ENCODE measurements at places on chromosomes 4 and X.

- DNase-seq, result no peak
Measured at GRCh38 chrX:119981286-119982070, 37.9 kb upstream of the NKAP start.

DNA sequence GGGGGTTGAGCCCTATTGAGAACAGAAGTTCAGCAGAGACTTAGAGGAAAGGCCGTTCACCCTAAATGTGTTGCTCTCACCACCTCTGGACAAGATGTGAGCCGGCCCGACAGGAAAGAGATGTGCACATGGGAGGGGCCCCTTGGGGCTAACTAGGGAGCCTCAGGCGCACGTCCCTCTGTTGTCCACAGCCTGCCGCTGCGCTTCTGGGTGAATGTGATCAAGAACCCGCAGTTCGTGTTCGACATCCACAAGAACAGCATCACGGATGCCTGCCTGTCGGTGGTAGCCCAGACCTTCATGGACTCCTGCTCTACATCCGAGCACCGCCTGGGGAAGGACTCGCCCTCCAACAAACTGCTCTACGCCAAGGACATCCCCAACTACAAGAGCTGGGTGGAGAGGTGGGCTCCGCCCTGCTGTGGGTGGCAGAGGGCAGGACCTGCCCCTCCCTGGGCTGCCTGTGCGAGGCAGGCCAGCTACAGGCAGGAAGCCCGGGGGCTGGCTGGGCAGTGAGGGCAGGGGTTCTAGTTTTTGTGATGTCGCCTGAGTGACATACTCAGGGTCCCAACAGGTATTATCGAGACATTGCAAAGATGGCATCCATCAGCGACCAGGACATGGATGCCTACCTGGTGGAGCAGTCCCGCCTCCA, 8.0 kb downstream of the LAGE3 start:
- no peak for DNase-seq

DNA sequence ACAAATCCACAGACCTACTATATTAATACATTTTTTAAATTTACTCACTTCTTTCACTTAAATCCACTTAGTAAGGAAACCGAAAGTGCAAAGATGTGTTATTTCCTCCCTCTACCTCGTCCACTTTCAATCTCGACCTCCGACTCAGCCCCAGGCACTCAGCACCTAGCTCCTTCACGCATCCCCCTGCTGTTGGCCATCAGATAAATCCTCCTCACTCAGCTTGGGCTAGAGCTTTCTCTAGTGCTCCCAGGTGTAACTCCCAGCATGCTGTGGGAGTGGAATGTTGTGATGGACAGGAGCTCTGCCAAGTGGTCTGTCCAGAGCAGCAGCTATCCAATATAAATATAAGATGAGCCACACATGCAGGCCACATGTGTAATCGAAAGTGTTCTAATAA, 26.7 kb upstream of the TEC start:
- no peak for DNase-seq

- DNase-seq, result no peak
Measured at GRCh38 chrX:10549280-10549679, 71.1 kb downstream of the MID1 start.

DNA sequence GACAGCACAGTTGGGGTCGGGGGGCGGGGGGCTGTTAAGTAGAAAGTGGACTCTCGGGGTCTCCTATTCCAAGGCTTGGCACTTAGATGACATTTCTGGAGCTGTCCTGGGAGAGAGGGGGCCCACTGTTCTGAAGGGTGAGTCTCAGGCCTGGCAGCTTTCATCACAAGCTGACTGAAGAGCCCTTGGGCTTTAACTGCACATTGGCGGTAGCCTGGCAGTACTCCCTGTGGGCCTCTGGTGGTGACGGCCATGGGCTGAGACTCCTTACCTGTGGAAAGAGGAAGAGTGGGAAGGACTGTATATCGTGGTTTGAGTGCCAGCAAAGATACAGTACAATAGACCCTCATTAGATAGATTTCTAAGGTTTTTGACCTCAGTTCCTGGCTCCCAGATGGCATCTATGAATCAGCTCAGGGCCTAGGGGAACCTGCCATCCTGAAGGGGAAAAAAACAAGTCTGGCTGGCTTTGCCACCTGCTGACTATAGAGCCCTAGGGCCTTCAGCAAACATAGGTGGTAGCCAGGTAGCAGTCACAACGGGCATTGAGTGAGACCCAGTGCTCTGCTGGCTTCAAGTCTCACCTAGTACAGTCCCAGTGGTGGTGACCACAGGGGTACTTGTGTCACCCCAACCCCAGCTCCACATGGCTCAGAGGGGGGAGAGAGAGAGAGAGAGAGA, 87.9 kb downstream of the ANKRD17 start:
- DNase-seq, result no peak

GRCh38 chr4:40562208-40562607, 67.5 kb downstream of the RBM47 start:
- DNase-seq, result no peak
